ENCODE measurements at places on chromosomes 13 and 19.

DNA sequence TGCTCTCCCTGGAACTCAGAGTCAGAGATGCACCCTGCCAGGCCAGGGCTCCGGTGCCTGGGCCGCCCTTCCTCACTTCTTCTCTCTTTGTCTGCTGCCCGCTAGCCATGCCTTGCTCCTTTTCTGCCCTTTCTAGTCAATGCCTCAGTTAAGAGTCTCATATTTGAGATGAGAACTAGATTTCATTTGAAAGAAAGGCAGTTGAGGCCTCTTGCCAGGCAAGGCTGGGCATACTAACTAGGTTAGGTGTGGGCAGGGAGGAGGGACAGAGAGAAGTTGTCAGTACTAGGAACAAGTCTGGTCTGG, 341.6 kb downstream of the DNAJC15 start:
- no peak for DNase-seq

- no peak for DNase-seq
Measured at GRCh38 chr19:6091771-6092291, 18.5 kb downstream of the RFX2 start.

DNA sequence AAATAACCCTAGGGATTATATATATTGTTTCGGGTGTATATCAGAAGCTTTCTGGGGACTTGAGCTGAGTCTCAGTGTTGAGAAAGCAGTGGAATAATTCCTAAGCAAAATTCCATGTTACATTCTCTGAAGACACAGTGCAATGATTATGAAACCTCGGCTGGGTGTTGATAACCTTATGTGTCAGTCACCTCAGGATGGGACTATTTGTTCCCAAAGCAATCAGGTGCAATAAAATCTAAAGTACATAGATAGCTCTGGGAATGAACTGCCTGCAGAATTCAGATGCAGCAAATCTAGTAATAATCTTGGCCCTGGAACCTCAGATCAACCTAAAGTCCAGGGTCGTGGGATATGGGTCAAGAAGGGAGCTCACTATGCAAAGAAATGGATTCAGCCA, 53.0 kb downstream of the EDNRB start:
- DNase-seq: no peak

DNA sequence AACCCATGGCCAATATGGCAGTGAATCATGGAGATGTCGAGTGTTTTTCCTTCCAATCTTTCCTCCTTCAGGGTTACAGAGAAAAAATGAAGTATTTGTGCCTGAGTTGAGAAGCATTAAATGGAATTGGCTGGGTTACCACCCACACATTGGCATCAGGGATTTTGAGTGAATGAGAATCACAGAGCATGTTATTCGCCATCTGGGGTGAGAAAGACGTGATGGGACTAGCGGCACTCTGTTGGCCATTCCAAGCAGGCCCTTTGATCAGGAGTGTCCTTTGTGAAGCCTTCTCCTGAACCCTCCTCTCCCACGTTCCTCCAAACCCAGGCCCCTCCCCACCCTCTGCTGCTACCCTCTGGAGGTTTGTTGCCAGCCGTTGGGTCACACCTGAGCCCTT, 84.2 kb upstream of the PCDH8 start:
- no peak for DNase-seq

GRCh38 chr19:51311351-51312257, at the start of gene IGLON5:
TSS of gene IGLON5 (plus strand) at chr19:51311644. CDS start at chr19:51311848, 204 bp downstream.
- no peak for DNase-seq

- DNase-seq: no peak
Measured at GRCh38 chr13:43694146-43694664, 92.6 kb downstream of the ENOX1 start.

DNA sequence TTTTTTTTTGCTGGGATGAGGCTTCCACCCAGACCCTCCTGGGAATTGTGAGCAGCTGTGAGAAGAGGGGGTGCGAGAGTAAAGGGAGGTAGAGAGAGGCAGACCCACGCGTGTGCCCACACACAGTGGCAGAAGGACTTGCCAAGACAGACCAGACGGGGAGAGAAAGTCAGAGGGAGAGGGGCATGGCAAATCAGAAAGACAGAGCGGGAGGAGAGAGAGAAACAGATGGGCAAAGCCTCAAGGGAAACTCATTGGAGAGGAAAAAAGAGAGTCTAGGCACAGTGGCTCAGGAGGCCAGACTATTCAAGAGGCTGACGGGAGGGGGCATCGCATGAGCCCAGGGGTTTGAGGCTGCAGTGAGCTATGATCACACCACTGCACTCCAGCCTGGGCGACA, 17.0 kb downstream of the CATSPERG start:
- DNase-seq: no peak

DNA sequence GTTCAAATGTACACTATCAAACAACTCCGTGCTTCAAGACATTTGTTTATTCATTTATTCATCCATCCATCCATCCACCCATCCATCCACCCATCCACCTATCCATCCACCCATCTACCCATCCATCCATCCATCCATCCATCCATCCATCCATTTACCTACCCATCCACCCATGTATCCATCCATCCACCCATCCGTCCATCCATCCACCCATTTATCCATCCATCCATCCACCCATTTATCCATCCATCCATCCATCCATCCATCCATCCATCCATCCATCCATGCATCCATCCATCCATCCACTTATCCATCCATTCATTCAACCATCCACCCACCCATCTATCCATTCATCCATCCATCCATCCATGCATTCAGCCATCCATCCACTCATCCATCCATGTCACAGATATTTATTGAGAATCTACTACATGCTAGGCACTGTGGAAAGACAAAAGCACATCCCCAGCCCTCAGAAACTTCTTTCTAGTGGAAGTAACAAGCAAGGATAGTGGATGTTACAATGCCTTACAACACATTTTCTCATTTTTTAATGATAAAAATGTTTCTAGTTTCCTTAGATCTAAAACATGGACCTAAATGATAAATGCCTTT, 237.6 kb downstream of the ZNF536 start:
- DNase-seq: no peak

- DNase-seq: no peak
Measured at GRCh38 chr13:40470660-40471059, 195.8 kb downstream of the FOXO1 start.

GRCh38 chr19:8512115-8512967, 1.6 kb downstream of the ZNF414 start:
- DNase-seq: no peak

DNA sequence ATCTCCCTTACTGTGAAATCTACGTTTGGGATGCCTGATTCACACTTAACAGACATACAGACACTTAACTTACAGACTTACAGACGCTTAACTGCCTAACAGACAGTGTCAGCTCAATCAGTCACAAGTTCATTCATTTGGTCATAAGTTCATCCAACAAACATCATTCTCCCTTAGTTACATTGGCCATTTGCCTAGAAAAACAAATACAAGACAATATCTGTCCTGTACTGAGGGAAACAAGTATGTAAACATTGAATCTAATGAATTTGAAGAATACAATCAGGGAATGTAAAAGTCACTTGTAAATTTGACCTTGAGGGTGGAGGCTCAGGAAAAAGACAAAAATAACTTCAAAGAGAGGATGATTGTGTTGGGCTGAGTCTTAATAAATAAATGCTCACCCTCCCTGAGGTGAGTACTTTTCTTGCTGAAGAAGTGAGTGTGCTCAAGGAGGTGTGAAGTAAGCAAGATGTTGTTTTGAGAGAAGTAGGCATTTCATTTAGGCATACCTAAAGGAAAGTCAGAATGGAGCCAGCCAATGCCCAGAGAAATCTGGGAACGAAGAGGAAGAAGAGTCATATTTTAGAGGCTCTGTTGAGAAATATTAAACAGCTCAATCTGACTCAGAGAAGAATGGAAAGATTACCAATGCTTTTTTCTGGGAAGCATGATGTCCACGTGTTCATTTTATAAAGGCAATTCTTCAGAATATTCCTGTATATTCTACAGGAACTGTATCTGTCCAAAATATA, 958.4 kb upstream of the SLC10A2 start:
- DNase-seq: no peak

DNA sequence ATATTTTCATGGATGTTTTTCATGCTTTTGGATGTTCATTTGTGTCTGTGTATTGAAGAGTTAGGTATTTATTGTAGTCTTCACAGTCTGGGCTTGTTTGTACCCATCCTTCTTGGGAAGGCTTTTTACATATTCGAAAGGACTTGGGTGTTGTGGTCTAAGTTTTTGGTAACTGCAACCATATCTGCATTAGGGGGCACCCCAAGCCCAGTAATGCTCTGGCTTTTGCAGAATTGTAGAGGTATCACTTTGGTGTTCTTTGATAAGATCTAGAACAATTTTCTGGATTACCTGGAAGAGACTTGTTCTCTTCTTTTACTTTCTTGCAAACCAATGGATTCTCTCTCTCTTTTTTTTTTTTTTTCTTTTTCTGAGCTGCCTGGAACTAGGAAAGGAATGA, 581.3 kb downstream of the DACH1 start:
- DNase-seq: no peak

DNA sequence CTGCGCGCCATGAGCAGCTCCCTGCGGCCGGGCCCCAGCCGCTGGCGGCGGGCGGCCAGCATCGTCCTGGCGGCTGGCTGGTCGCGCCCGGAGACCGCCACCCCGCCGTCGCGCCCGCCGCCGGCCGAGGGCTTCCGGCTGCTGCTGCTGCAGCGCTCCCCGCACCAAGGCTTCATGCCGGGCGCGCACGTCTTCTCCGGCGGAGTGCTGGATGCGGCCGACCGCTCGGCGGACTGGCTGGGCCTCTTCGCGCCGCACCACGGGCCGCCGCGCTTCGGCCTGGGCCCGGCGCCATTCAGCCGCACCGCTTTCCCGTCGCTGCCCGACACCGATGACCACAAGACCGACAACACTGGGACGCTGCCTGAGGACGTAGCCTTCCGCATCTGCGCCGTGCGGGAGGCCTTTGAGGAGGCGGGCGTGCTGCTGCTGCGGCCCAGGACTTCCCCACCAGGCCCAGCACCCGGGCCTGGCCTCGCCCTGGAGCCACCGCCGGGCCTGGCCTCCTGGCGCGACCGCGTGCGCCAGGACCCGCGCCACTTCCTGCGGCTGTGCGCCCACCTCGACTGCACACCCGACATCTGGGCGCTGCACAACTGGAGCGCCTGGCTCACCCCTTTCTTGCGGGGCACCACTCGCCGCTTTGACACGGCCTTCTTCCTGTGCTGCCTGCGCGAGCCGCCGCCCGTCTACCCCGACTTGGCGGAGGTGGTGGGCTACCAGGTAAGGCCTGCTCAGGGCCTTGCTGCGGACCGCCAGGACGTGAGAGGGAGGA, 518 bp downstream of the NUDT19 start:
- DNase-seq: no peak

- DNase-seq: no peak
Measured at GRCh38 chr19:4538601-4538954, 1.3 kb downstream of the LRG1 start.

GRCh38 chr13:113963376-113963775, 10.5 kb downstream of the C13orf46 start:
- DNase-seq: no peak

- no peak for DNase-seq
Measured at GRCh38 chr19:2365201-2365970, 5.3 kb downstream of the TMPRSS9 start.

DNA sequence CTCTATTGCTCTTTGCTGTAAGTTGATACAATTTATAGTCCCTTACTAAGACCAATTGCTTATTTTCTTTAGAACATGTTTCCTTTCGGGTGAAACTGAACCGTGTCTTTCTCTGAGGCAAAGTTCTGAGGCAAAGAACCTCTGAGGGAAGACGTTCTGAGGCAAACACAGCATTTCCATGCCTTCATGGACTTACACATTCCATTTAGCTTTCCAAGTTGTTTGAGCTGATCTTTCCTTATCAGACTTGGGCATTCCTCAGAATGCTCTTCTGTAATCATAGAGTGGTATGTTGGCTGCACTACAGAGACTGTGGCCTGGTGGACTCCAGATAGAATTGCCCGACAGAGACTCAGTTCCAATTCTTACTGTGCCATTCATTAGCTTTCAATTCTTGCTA, 579.1 kb downstream of the KCTD12 start:
- DNase-seq: no peak

- DNase-seq: no peak
Measured at GRCh38 chr19:21117041-21117907, 24.6 kb upstream of the ZNF431 start.

- DNase-seq: no peak
Measured at GRCh38 chr13:111904701-111905608, 162.0 kb upstream of the SOX1 start.

- no peak for DNase-seq
Measured at GRCh38 chr19:13241231-13242104, 91.3 kb downstream of the IER2 start.

- DNase-seq: no peak
Measured at GRCh38 chr13:38863536-38863935, 127.1 kb downstream of the STOML3 start.

GRCh38 chr19:50344661-50345318, 15.6 kb upstream of the KCNC3 start:
- DNase-seq: no peak

GRCh38 chr13:103255587-103256301, 189.5 kb upstream of the SLC10A2 start:
- no peak for DNase-seq

DNA sequence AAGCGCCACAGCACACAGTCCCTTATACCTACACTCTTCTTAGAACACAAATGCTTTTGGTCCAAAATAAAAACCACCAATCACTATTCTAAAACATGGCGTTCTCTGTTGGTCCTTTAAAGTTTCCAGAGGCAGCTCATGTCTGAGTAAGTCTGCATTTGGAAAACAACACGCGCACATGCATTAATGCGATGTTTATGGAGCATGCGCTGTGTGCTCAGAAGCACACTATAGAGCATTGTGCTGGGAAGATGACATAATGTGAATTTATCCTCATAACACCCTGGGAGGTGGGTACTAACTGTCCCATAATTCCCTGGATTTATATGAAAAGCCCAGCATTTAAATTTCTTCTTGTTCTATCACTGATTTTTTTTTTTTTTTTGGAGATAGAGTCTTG, 10.7 kb downstream of the ZNF682 start:
- no peak for DNase-seq

DNA sequence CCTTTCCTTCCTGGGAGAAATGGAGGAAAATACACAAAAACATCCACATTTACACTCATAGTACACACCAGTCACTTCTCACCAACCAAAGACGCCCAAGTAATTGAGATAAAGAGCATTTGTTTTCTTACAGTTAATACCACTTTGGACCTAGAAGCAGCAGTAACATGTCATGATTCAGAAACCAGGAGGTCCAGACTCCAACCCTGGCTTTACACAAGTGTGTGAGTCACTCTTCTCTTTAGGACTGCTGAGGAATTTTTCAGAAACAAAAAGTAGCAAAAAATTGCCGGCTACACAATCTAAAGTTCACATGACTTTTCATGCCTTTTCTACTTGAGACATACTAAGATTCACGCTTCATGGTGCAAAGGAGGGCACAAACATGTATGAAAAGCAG, 42.1 kb downstream of the TUBGCP3 start:
- DNase-seq: no peak

- DNase-seq: no peak
Measured at GRCh38 chr13:46593398-46593797, 40.4 kb downstream of the LRCH1 start.

DNA sequence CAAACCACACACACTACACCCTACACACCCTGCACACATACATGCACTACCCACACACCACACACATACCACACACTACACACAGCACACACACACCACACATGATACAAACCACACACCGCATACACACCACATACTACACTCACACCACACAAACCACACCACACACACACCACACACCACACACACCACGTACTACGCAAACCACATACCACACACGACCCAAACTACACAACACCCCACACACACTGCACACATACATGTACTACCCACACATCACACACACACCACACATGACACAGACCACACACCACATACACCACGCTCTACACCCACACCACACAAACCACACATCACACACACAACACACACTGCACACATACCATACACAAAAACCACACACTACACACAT, 6.6 kb downstream of the MAG start:
- DNase-seq: no peak

- DNase-seq: no peak
Measured at GRCh38 chr19:38009650-38010242, 102.7 kb downstream of the SIPA1L3 start.

Measured in left renal cortex interstitium (tissue), 4 donors.